Fibroblast of skin of back (primary cell): ENCODE measurements at places on chromosomes 3 and 15.

- DNase-seq: no peak
These were observed 809 bp downstream of the RBP1 start for GRCh38 chr3:139538733-139539132.

DNA sequence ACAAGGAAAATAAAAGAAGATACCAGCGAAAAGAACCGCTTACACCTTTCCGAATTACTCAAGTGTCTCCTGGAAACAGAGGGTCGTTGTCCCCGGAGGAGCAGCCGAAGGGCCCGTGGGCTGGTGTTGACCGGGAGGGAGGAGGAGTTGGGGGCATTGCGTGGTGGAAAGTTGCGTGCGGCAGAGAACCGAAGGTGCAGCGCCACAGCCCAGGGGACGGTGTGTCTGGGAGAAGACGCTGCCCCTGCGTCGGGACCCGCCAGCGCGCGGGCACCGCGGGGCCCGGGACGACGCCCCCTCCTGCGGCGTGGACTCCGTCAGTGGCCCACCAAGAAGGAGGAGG is 325 bp downstream of the ALCAM start:
- no peak for DNase-seq

GRCh38 chr3:5494905-5495519 is 307.5 kb downstream of the EDEM1 start:
- DNase-seq: no peak

DNA sequence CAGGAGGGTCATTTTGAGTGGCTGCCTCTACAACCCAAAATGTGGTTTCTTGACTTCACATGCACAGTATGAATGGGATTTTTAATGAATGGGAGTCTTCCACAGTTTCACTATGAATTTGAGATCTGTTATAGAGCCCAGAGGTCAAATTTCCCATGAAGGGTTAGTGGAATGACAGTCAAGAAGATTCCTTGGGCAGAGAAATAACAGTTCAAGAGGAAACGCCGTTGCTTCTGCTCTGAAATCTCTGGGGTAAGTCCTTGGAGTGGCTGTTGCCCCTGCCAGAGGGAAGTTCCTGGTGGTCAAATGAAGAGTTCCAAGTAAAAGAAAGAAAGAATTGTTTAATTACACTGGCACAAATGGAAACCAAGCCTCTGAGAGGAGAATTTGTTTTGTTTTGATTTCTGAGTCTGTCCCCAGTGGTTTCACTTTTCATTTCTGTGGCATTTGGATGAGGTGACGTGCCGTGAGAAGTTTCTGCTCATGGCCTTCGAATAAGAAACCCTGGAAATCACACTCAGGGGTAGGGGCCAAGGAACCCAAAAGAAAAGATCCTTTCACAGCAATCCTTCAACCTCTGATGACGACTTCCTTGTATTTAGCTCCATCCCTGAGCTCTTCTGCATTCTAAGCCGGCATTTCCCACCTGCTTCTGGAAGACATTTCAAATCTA is 77.5 kb upstream of the IL12A start:
- DNase-seq: peak; percentile 41

DNA sequence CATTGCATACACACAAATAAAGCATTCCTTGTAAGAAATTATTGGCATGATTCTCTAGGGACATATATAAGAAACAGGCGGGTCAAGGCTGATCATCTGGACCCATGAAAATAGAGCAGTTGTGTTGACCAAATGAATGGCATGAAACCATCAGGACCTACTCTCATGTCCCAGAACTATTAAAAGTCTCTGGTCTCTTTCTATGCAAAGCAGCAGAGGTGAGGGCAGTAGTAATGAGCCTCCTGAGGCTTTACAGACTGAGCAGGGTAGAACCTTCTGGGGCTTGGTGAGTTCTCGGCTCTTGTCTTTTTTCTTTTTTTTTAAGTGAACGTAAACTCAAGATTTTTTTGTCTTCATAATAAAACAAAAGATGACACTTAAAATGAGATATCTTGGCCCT is 9.3 kb downstream of the GLDN start:
- DNase-seq: no peak

GRCh38 chr3:185330238-185330637 is 32.7 kb upstream of the MAP3K13 start:
- DNase-seq: no peak

DNA sequence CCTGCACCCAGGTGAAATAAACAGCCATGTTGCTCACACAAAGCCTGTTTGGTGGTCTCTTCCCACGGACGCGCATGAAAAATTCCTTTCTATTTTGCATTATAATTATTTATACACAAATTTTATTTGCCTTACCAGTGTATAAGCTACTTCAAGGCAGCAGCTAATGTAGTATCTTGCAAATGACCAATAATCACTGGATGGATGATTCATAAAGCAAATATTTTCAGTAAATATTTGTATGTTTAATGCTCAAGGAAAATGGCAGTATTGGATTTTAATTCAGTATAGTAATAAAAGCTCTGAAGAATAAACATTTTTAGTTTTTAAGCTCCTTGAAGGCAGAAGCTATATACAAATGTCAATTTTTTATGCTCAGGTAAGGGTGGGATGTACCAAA is 158.7 kb upstream of the NANOGP8 start:
- DNase-seq: no peak

GRCh38 chr15:59605994-59606393 is 5.6 kb upstream of the GCNT3 start:
- DNase-seq: no peak

GRCh38 chr3:84066915-84067314 is 891.9 kb upstream of the CADM2 start:
- no peak for DNase-seq

GRCh38 chr3:186169379-186169778 is 60.5 kb upstream of the ETV5 start:
- no peak for DNase-seq

DNA sequence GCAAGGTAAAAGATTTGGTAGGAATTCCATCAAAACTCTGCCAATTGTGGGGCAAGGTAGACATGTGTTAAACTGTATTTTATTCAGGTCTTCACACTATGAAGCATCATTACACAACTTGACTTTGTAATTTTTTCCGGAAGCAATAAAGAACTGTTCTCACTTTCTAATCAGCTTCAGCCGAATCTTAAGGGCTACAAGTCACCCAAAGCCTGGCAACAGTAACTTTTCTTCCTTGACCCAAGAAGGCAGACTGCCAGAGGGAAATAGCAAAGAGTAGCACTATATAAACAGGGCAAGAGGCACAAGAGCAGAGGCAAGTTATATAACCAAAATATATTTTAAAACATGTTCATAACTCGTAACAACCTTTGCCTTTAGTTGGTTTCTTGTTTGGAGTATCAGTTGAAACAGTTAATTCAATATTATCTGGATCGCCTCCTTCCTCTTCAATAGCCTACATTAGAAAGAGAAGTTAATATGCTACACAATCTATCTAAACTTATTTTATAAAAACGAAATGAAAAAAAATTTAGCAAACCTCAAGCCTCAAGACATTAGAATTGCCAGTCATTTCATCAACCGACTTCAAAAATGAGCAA is 1.4 kb downstream of the SLTM start:
- DNase-seq: peak; percentile 57

GRCh38 chr15:45572617-45573016 is 14.6 kb upstream of the BLOC1S6 start:
- no peak for DNase-seq

GRCh38 chr3:64773137-64773536 is 85.3 kb upstream of the ADAMTS9 start:
- DNase-seq: no peak

DNA sequence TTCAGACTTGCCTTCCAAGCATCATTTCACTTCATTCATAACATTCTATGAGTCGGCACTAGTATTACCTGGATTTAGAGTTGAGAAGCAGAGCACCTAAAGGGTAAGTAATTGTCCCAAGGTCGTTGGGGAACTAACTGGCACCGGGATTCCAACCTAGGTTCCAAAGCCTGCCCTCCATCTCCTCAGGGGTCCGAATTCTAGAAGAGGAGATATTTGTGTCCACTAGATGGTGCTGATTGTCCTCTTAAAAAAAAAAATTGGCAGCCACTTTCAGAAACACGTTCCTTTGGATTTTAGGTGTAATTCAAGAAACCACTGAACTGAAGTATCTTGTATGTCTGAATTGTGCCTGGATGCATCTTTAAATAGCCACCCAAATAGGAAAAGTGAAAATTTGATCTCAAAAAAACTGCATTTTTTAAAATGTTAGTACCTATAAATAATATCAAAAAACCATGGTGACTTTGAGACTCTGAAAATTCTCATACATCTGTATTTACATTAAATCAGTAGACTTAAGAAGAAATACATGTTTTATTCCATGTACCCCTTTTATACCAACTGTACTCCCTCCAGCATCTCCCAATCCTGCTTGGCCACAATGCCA is 3.9 kb upstream of the FSIP1 start:
- peak; percentile 71 for DNase-seq

GRCh38 chr3:86930181-86930580 is 60.8 kb downstream of the VGLL3 start:
- DNase-seq: peak; percentile 53

DNA sequence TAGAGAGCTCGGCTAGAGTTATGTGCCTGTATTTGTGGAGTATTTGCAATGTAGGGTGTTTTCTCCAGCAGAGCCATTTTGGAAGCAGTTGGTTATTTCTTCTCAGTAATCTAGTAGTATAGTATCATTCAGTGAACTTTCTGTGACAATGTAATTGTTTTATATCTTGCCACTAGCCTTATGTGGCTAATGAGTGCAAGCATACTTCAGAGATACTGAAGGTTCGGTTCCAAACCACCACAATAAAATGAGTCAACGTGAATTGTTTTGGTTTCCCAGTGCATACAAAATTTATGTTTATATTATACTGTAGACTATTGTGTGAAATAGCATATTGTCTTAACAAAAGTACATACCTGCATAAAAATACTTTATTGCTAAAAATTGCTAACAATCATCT is 286.9 kb upstream of the TBL1XR1 start:
- DNase-seq: no peak

- no peak for DNase-seq
These were observed 151.3 kb downstream of the MFSD1 start for GRCh38 chr3:158953131-158953530.

GRCh38 chr3:41116851-41117250 is 82.5 kb upstream of the CTNNB1 start:
- no peak for DNase-seq

DNA sequence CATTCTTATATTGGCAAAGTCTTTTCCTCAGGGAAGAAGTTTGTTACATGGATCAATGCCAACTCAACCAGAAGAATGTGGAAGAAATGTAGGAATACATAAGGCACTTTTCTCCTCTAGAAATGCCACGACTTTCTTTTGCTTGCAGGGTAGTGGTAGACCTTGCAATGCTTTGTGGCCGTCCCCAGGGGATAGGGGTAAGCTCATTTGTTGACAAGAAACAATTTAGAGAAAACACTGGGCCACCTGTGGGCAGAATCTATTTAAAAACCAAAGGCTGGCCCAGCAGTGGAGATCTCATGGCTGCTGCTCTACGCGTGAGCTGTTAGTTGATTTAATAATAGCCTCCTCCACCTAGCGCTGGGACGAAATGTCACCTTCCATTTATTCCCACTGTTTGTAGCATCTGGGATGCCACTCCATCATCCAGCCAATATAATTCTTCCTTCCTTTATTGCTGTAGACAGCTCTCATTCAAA is 64.6 kb upstream of the PFN2 start:
- peak; percentile 48 for DNase-seq

- no peak for DNase-seq
These were observed 156.2 kb upstream of the UMPS start for GRCh38 chr3:124574012-124574411.

DNA sequence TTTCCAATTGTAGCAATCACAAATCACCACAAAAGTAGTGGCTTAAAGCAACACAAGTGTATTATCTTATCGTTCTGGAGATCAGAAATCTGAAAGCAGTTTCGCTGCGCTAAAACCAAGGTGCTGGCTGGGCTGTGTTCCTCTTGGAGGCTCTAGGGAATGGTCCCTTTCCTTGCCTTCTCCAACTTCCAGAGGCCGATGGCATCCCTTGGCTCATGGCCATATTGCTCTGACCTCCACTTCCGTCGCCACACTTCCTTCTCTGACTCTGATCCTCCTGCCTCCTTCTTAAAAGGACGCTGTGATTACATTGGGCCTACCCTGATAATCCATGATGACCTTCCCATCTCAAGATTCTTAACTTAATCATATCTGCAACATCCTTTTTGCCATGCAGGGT is 10.7 kb upstream of the PAQR5 start:
- no peak for DNase-seq

DNA sequence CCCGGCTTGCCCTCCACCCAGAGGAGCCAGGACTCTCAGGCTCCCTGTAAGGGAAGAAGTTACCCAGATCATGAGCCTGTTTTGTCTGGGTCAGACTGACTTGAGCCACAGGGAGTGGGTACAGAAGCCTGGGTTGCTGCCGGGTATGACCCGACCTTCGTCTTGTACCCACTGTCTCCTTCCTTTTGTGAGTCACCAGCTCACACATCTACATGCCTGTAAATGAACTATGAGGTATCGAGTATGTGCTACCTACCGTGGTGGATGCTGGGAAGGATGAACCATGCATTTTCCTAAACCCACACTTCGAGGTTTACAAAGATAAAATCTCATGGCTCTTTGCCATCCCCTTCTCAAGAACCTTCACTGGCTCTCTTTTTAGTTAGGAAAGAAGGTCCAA is 56.9 kb downstream of the CACNA1D start:
- no peak for DNase-seq

DNA sequence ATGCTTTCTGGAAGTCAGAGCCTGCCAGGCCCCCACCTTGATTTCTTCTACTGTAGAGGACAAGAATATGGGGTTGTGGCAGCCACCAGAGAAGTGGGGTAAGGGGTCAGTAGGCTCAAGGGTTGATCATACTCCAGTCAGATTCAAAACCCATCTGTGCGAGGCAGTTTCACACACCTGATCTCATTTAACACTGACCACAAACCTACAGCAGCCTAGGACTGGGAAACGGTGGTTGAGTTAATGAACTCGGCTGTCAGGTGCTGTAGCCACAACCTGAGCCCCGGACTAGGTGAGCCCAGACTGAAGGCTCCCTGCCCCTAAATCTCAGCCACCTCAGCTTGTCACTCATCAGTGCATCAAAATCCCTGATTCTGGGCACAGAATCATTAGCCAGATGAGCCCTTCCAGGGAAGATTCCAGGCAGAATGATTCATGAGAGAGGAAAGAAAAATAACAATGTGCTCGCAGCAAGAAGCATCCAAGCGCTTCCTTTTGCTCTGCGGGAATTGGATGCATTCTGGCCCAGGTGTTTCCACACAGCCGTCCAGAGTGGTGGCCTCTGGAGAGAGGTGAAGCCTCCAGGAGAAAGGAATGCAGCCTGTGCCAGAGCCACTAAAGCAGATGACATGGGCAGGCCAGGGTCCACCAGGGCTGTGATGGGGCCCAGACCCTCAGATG is 102.1 kb downstream of the SRGAP3 start:
- DNase-seq: no peak

DNA sequence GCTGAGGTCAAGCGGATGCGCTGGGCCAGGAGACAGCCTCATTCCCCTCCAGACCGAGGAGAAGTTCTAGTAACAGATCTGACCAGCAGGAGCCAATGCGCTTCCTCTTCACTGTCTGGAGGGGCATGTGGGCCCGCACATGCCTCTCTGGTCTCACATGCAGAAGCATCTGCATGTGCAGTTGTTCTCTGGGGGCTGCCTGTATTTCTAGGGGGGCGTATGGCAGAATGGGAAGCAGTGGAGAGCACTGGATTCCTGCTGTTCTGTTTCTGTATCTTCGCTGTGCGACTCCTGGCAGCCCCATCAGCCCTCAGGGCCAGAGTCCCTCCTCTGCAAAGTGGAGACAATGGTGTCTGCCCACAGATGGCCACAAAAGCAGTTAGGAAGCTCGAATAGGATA is 170.4 kb upstream of the IQSEC1 start:
- DNase-seq: no peak

- DNase-seq: peak; percentile 26
These were observed 105.3 kb downstream of the CTNNB1 start for GRCh38 chr3:41304593-41304992.

GRCh38 chr3:141305436-141305835 is 62.9 kb upstream of the ZBTB38 start:
- peak; percentile 54 for DNase-seq
